ENCODE measurements at places on chromosomes 16 and 17.
A peak's percentile ranks its signal among the peaks of the same experiment; 100 is the strongest.

DNA sequence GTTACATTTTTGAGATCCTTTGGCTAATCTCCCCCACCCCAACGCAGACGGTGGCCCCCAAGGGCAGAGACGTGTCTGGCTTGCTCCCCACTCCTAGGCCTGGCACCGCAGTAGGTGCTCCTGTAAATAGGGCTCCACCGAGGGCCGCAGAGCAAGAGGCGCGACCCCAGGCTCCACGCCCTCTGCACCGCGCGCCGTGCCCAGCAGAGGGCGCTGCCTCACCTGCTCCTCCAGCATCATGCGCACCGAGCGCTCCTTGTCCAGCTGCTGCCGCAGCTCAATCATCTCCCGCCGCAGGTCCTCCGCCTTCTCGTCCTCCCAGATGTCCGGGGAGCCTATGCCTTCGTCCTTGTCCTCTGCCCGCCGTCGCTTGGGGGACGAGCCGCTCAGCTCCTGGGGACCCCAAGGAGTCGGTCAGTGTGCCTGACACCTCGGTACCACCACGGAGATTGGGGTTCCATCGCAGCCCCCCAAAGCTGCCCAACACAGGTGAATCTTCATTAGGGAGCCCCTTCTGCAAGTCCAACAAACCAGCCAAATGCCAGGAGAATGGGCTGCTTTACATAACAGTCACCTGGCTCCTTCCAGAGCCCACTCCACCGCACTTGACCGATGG, 11.2 kb downstream of the TFAP4 start:
- DNase-seq = peak; percentile 32

- no peak for DNase-seq
Measured at GRCh38 chr17:65364438-65364837, 197.0 kb downstream of the AXIN2 start.

DNA sequence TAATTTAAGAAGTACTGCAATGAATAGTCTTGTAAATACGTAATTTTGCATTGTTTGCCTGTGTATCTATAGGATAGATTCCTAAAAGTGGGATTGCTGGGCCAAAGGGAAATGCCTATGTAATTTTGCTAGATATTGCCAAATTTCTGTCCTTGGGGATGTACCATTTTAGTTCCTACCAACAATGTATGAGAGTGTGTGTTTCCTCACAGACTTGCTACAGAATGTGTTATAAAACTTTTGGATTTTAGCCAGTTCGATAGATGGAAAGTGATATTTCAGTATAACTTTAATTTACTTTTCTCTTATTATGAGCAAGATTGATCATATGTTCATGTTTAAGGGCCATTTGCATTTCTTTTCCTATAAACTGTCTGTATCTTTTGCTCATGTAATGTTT, 8.3 kb downstream of the TANGO6 start:
- no peak for DNase-seq

DNA sequence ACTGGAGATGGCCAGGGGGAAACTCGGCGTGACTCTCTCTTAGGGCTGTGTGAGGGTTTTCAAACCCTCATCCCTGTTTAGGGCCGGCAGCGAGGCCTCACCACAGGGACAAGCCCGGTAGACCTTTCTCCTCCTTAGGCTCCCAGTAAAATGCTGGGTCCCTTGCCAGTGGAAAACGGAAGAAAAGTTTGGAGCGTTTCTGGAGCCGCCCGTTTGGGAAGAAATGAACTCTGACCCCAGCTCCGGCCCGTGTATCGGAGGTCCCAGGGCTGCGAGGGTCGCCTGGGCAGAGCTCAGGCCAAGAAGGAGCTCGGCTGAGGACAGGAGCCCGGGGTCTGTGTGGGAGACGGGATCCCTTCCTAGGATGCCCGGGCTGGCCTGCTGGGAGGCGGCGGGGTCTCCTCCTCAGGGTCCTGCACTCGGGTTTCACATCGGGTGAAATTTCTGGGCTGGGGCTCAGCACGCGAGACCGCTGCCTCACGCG, 23.2 kb downstream of the ZNF213 start:
- DNase-seq = no peak

GRCh38 chr16:74605746-74606520, 981 bp downstream of the GLG1 start:
- no peak for DNase-seq

- no peak for DNase-seq
Measured at GRCh38 chr17:12737740-12738469, 51.4 kb upstream of the ARHGAP44 start.

GRCh38 chr16:60818465-60818864, 1217.8 kb downstream of the CDH8 start:
- DNase-seq = no peak

DNA sequence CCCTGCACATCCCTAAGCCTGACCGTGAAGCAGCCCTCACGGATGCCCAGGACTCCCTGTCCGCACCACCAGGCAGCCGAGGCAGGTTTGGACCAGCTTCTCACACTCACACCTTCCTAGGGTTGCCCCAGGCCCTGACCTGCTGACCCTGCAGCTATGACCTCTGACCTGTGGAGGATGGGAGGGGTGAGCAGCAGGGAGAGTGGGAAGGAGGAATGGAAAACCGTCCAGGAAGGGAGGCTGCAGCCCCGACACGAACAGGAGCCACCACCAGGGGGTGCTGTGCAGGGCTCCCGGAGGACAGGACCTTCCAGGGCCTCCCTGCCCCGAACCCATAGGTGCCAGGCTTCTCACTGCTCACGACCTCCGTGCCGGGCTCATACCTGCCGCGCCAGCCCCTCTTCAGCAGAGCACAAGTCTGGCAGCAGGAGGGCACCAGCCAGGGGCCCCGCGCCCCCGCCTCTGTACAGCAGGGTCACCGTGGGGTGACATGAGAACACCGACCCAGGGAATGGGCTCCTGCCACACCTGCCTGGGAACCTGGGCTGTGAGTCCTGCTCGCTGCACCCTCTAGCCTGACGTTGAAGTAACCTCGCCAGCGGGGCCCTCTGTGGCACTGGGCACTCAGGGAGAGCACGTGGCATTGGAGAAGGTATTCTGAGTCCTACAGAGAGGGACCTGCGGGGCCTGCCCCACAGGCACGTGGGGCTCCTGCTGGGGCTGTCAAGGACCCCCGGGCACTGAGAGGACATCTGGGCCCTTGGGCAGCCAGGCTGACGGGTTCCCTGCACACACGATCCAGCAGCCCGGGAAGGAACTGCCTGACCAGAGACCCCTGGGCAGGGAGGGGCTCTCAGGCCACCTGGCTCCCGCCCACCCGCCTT, 37.6 kb downstream of the CTU2 start:
- DNase-seq = peak; percentile 30

- no peak for DNase-seq
Measured at GRCh38 chr16:1082952-1083675, 10.6 kb downstream of the SSTR5 start.

- no peak for DNase-seq
Measured at GRCh38 chr16:70805380-70805779, 4.4 kb upstream of the VAC14 start.

DNA sequence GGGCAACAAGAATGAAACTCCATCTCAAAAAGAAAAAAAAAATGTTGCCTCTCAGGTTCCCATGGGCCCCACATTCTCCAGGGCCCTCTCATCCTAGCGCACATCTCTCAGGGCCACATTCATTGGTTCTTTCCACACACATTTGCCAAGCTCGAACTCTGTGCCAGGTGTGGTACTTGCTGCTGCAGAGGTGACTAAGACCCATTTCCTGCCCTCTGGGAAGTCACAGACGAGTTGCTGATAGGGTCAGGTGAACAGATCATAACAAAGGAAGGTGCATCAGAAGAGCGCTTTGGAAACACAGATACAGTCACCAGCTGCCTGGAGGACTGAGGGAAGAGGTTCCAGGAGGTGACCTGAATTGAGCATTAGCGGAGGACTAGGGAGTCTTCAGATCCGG, 1.0 kb downstream of the GSDMA start:
- no peak for DNase-seq

DNA sequence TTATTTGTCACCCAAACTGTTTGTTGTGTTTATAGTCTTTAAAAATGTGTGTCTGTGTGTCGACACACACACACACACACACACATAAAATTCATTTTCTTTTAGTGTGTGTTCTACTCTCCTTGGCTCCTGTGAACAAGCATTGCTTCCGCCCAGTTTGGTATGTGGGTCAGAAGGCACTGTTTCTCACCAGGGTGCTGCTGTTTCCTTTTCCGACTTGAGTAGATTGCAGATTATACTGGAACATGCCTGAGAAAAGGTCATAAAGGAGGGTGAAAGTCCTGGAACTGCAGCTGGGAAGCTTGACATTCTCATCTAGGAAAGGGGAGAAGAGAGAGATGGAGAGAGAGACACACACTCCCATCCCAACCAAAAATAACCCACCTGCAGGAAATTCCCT, 330.3 kb downstream of the BCAS3 start:
- no peak for DNase-seq

DNA sequence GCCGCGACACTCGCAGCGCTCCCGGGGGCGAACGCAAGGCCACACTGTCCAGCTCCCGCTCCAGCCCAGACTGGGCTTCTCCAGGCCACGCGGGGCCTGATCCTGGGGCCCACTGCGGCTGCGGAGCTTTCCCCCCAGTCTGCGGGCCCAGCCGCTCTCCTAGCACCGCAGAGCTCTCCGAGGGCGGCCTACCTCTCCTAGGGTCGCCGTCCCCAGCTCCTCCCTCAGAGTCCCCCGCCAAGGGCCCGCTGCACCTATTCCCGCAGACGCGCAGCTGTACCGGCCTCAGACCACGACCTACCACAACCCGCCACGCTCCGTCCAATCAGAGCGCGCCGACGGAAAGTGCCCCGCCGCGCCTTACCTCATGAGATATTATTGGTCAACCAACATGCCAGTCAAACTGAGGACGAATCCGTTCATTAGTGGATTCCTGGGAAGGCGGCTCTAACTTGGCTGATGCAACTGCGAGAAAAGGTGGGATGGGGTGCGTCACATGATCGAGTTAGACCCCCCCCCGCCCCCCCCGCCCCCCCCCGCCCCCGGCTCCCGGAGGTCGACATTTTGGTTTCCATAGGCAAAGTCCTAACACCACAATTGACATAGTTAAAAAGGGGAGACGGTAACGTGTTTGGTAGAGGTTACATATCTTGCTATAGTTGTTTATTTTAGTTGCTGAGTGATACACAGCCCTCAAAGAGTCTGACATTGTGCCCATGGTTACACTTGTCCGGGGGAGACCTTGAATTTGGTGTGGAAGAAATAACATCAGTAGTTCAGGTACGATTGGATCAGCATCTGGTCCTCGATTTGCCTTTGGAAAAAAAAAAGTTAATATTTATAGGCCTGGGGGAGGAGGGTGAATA, at the start of gene AARS1:
Gene AARS1, minus strand, starts transcription at position 278 of the 866 bp plus-strand sequence. CDS start 6,743 bp downstream, outside the sequence.
- DNase-seq = peak; percentile 83

DNA sequence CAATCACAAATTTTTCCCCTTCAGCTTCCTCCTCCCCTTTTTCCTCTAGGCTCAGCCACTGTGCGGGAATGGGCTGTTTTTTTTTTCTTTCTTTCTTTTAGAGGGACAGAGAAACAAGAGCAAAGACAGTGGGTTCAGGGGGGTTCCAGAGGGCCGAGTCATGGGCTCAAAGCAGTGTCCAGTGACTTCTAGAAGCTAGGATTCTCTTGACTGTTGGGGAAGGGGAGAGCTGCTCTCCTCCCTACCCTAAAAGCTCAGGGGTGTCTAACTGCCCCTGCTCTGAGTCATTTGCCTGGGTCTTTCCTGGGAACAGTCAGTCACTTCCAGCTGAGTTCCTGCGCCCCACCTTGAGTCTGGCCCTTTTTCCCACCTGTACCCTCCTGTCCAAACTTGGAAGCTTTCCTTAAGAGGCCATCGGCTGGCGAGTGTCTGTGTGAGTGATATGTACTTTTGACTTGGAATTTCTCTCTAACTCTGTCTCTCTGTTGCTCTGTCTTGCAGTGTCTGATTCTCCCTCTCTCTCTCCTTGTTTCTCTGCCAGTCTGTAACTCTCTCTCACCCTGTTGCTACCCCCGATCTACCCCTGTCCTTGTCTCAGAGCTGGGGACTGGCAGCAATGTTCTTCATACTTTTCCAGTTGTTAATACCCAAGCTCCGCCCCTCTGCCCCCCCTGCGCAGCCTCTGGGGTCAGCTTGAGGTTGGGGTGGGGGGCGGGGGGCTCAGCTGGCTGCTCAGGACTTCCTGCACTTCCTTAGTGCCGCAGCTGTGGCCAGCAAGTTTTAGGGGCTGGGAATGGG, 2.4 kb downstream of the THRA start:
- no peak for DNase-seq

DNA sequence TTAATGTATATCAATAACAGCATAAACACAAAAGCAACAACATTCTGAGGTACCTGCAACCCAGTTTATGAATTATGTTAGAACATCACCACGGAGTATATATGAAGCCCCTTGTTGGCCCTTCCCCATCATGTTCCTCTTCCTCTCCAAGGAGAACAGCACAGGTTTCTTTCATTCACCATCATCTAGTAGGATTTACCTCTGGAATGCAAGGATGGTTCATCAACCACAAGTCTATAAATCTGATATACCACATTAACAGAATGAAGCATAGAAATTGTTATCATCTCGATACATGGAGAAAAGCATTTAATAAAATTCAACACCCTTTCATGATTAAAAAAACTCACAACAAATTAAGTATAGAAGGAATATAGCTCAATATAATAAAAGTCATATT, 6.2 kb upstream of the PRSS54 start:
- DNase-seq = no peak

GRCh38 chr16:27449434-27450195, 47.6 kb downstream of the IL21R start:
- peak; percentile 68 for DNase-seq

- no peak for DNase-seq
Measured at GRCh38 chr16:22653876-22654275, 143.2 kb downstream of the NPIPB5 start.

DNA sequence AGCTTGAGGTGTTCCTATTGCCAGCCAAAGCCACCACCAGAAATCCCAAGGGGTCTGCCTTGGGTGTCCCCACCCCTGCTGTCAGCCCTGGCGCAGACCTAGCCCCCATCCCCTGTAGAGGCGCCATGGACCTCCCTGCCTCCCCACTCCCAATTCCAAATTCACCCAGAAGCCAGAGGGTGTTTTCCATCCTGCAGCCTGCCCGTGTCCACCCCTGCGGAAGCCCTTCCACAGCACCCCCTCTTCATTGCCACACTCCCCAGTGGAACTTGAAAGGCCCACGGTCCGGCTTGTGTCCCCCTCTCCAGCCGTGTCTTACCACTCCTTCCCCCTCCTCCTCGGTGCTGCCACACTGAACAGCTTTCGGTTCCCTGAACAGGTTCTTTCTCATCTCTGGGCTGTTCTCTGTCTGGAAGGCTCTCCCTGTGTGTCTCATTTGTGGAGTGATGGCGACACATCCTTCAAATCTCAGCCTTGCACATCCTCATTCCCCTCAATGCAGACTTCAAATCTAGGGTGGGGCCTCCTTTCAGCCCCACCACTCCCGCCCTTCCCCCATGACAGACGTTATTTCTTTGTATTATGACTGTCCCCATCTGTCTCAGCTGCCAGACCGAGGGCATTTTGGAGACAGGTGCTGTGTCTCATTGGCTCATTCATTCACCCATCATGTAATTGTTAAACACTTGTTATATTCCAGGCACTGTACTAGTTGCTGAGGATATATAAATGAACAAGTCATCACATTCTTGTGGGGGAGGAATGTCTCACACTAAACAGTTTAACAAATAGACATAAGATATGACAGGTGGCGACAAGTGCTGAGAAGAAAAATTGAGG, 36.3 kb downstream of the ADGRG5 start:
- DNase-seq = no peak

GRCh38 chr17:45261577-45262515, at the start of gene SPATA32:
Gene SPATA32, minus strand, starts transcription at chr17:45262094. Its CDS starts 78 bp downstream, at chr17:45262016.
- peak; percentile 57 for DNase-seq
